ENCODE measurements at places on chromosomes 1 and 21.

GRCh38 chr1:155085504-155086127, 7.0 kb downstream of the EFNA3 start:
- peak; percentile 66 for DNase-seq

GRCh38 chr1:232704256-232704655, 74.3 kb upstream of the SIPA1L2 start:
- DNase-seq = no peak

DNA sequence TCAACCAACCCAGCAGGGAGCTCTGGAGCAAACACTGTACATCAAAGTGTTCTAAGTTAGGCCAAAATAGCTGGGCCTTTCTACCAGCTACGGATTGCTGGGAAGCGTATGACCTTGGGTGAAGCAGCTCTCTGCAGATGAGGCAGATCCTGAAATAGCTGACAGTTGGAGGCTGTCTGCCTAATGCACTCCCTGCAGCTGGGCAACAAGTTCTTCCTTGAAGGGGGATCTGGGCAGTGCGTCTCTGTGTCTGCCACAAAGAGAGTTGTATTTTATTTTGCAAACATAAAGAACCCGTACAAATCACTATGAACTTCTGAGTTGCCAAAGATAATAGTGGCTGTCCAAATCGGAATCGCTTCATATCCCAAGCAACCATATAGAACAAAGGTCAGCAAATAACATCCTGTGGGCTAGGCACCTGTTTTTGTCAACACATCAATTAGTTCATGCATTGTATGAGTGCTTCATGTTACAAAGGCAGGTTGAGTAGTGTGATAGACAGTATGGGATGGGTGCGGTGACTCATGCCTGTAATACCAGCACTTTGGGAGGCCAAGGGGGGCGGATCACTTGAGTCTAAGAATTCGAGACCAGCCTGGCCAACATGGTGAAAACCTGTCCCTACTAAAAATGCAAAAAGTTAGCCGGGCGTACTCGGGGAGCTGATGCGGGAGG, 29.1 kb upstream of the KLF17 start:
- no peak for DNase-seq

DNA sequence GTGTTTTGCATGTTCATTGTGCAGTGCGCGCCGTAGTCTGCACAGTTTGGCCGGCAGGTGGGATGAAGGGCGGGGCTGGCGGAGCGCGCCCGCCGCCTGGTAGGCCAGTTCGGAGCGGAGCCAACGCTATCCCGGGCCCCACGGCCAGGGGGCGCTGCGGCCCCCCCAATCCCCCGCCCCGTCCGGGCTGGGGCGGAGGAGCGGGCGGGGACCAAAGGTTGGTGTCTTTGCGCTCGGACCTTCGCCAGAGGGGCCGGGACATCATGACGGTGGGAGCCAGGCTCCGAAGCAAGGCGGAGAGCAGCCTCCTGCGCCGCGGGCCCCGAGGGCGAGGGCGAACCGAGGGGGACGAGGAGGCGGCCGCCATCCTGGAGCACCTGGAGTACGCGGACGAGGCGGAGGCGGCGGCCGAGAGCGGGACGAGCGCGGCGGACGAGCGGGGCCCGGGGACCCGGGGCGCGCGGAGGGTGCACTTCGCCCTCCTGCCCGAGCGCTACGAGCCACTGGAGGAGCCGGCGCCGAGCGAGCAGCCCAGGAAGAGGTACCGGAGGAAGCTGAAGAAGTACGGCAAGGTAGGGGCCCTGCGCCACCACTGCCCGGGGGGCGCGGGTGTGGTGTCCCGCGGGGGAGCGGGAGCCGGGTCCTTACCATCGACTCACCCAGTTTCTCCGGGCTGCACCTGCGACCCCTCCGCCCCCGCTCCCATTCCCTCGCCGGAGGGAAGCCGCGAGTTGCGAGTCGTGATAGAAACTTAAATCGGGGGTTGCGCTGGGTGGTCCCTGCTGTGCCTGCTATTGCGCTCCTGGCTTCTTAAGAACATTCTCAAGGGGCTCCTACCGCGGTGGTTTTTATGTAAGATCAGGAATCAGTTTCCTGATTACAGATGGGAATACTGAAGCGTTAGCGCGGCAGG, at the start of gene C1orf115:
Gene C1orf115 (plus strand): TSS at position 224 of the 913 bp plus-strand sequence. CDS start 40 bp downstream, at position 264.
- peak; percentile 92 for DNase-seq

GRCh38 chr1:231390071-231390470, 32.0 kb downstream of the EGLN1 start:
- peak; percentile 30 for DNase-seq

- peak; percentile 42 for DNase-seq
Measured at GRCh38 chr1:220990427-220991339, 111.4 kb downstream of the HLX start.

DNA sequence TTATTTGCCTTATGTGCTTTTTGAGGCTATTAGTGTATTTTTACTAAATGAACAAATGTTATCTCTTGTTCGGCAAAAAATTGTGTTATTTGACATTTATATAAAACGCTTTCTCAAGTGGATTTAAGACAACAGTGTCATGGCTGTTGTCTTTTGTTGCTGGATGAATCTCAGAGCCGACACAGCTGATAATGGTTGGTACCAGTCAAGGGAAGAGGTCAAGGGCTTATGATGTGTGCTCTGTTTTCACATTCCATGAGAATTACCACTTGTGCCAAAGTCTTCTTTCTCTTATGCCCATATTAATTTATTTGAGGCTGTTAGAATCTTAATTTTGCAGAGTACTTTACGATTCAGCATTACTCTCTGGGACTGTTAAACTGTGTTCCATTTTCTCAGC, 17.9 kb upstream of the CD101 start:
- no peak for DNase-seq

GRCh38 chr1:164101802-164102201, 457.2 kb upstream of the PBX1 start:
- no peak for DNase-seq

GRCh38 chr1:118395430-118395991, 210.5 kb upstream of the SPAG17 start:
- DNase-seq = no peak

All from GM03348 (cell line).